ENCODE measurements at places on chromosomes 6 and 20.

- peak; percentile 69 for DNase-seq
Measured at GRCh38 chr20:44780226-44780625, 30.1 kb downstream of the RIMS4 start.

- no peak for DNase-seq
Measured at GRCh38 chr20:13397300-13397724, 176.2 kb downstream of the ISM1 start.

GRCh38 chr6:36798852-36799251 lies 40.4 kb downstream of the CPNE5 start:
- no peak for DNase-seq

DNA sequence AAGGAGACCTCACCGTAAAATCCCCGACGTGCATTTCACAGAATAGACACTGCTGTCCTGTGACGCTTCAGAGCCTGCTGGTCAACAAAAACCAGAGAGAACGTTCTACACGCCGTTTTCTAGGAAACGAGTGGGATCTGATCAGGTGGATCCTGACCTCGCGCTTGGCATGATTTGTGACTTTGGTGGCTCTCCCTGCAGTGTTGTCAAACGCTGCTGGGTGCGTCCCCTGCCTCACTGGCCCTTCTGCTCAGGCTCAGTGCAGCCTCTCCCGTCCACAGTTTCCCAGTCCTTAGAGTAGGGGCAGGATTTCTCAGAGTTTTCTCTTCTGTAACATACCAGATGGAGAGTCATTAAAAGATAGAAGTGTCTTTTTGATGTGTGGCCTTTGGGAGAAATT lies 27.6 kb upstream of the IRF4 start:
- no peak for DNase-seq

DNA sequence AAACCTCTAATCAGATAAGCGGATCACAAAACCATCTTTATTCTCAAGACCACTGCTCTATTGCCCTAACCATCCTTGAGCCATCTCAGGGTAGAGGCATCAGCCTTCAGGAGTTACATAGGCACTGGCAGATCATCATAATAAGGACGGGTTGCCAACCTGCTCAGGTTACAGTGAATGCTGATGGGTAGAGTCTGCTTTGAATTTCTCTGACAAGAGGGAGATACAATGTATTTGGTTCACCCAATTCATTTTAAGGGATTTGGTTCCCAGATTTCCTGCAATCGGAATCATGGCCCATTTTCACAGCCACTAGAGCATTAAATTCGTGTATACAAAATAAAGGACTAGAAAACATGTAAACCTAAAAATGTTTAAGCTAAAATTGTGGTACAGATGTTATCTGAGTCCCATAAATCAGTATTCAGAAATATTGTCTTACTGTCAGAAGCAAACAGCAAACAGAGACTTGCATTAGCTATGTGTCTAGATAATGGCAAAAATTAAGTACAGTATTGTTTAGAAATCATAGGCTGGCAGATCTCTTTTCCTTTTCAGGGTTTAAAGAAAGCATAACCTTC lies 41.9 kb upstream of the TMEM170B start:
- no peak for DNase-seq

DNA sequence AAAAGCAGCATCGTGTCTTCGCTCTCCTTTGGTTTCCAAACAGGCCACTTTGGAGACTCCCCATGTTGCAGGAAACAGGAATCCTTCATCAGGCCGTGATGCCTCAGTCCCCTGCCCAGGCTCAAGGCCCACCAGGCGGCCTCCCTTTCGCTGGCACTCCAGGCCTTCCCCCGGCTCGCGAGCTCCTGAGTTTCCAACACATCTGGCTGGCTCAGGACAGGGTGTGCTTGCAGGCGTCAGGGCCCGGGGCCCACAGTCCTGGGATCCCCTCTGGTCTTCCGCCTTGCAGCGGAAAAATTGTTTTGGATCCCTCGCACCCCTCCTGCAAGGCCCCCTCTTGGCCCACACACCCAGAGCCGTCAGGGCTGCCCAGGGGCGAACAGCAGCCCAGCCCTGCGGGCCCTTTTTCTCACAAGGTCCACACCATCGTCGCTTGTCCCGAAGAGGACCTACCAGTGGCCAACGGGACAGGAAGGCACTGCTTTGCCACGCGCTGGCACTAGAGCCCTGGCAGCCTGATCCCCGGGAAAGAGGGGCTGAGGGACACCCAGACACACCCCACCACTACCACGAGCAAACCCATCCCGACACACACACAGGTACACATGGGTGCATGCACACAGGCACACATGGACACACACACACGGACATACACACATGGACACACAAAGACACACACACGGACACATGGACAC lies 1930.9 kb upstream of the DEFB115 start:
- DNase-seq, result no peak

- peak; percentile 82 for DNase-seq
Measured at GRCh38 chr6:28137505-28137981, 4.1 kb upstream of the ZKSCAN8 start.

GRCh38 chr6:7730001-7730783 lies 4.3 kb downstream of the BMP6 start:
- DNase-seq, result peak; percentile 70

- peak; percentile 98 for DNase-seq
Measured at GRCh38 chr6:133040803-133041419, 200.2 kb upstream of the EYA4 start.

- DNase-seq, result no peak
Measured at GRCh38 chr6:152428126-152428525, 209.0 kb downstream of the SYNE1 start.
